ENCODE measurements at places on chromosomes 13 and 19. TPM values are rescaled to one million over a fixed set of nuclear protein-coding genes. Genes with fewer than 3 reads are reported as not detected.

The ZNF606 gene
- total RNA-seq = 18.0 TPM

DNA sequence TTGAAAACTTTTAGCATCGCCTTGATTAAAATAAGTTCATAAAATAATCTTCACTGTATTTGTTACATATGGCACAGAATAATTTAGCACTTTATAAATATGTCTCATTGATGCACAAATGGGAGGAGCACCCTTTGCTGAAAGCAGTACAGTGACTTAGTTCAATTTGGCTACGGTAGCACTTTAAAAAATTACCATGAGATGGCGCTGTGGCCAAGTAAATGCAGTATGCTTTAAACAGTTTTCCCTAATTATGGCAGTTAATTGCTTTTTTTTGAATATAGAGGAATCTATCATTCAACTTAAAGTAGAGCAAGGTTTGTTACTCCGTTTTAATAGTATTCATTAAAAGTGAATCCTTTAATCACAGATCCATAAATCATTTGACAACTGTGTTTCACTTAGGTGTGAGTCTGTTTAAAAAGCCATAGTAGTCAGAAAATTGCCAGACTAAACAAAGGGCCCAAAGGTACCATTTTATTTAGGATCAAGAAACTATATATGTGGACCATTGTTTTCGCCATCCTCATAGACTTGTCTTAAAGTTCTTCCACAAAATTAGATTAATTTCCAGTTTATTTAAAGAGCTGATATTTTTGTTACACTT lies 34.7 kb upstream of the ESD start:
- DNase-seq = peak; percentile 41

GRCh38 chr19:2324220-2324948 lies 4.0 kb downstream of the LSM7 start:
- no peak for DNase-seq

The AXL gene
- 36.2 TPM for total RNA-seq

The BTBD2 gene
- total RNA-seq = 26.9 TPM

The SELENOV gene
- total RNA-seq = not detected

GRCh38 chr19:51491586-51491985 lies 10.0 kb downstream of the SIGLEC12 start:
- no peak for DNase-seq

The LCP1 gene
- total RNA-seq = 46.7 TPM

- no peak for DNase-seq
Measured at GRCh38 chr19:14395710-14396336, 14.6 kb downstream of the ADGRE5 start.

All from skin of body (tissue), 3 donors.